ENCODE measurements at places on chromosomes 16 and 17.
A peak's percentile ranks its signal among the peaks of the same experiment; 100 is the strongest.

- no peaks in the 10 kb centered on the region for H3K4me1 ChIP-seq
- H3K27me3 ChIP-seq: no peaks in the 10 kb centered on the region
- no peak overlapping the region for H3K4me3 ChIP-seq
These were observed 10.3 kb upstream of the SAMD14 start for GRCh38 chr17:50139950-50140885.

DNA sequence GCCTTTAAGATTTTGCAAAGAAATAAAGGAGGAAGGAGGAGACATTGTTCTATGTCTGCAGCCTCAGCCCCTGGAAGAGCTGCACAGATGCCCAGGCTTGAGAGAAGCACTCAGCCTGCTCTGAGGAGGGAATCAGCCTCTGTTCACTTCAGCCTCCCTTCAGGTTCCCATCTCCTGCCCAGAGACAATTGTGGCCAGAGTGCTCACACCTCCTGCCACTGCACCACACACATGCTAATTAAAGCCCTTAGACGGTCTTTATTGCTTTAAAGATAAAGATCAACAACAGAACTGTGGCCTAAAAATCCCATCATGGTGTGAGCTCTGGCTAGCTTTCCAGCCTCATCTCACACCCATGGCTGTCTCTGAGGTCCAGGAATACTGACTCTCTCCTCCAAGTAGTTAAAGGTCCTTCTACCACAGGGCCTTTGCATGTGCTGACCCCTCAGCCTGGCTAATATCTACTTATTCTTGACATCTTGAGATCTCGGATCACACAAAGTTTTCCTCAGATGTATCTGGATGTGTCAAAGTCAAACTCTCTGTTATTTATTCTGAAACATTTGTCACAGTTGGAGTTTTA, 33.8 kb downstream of the CHD9NB start:
- H3K36me3 ChIP-seq: no peaks in the 10 kb centered on the region
- no peaks in the 10 kb centered on the region for H3K4me1 ChIP-seq
- H3K27ac ChIP-seq: no peak overlapping the region
- peaks cover 19% of the 10 kb centered on the region for H3K27me3 ChIP-seq
- no peak for DNase-seq

DNA sequence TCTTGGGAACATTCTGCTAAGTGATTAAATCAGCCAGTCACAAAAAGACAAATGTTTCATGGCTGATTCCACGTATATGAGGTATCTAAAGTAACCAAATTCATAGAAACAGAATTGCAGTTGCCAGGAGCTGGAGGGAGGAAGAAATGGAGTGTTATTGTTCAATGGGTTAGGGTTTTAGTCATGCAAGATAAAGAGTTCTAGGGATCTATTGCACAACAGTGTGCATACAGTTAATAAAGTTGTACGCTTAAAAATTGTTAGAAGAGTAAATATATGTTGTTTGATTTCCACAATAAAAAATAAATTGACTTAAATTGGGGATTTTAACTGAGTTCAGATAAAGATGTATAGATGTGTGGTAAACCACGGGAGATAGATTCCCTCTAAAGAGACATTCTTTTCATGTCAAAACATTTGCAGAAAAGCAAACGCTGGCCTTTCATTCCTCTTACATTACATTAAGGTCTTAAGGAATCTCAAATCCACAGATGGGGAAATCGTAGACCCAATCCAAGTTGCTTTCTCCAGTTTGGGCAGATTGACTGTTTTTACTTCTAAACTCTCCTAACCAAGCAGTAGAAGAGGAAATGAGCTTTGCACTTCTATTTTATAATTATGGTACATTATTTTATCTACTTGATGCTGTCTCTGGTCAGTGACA, 4.6 kb downstream of the PRDM7 start:
- DNase-seq: no peak
- no peak overlapping the region for H3K4me3 ChIP-seq
- no peak overlapping the region for H3K27ac ChIP-seq
- H3K27me3 ChIP-seq: peaks cover 42% of the 10 kb centered on the region
- H3K4me1 ChIP-seq: peaks cover 9% of the 10 kb centered on the region
- H3K36me3 ChIP-seq: no peaks in the 10 kb centered on the region

- no peak overlapping the region for H3K27ac ChIP-seq
- no peaks in the 10 kb centered on the region for H3K36me3 ChIP-seq
- H3K27me3 ChIP-seq: peaks cover 13% of the 10 kb centered on the region
- DNase-seq: no peak
These were observed 249.8 kb downstream of the CDH11 start for GRCh38 chr16:64872101-64872500.

DNA sequence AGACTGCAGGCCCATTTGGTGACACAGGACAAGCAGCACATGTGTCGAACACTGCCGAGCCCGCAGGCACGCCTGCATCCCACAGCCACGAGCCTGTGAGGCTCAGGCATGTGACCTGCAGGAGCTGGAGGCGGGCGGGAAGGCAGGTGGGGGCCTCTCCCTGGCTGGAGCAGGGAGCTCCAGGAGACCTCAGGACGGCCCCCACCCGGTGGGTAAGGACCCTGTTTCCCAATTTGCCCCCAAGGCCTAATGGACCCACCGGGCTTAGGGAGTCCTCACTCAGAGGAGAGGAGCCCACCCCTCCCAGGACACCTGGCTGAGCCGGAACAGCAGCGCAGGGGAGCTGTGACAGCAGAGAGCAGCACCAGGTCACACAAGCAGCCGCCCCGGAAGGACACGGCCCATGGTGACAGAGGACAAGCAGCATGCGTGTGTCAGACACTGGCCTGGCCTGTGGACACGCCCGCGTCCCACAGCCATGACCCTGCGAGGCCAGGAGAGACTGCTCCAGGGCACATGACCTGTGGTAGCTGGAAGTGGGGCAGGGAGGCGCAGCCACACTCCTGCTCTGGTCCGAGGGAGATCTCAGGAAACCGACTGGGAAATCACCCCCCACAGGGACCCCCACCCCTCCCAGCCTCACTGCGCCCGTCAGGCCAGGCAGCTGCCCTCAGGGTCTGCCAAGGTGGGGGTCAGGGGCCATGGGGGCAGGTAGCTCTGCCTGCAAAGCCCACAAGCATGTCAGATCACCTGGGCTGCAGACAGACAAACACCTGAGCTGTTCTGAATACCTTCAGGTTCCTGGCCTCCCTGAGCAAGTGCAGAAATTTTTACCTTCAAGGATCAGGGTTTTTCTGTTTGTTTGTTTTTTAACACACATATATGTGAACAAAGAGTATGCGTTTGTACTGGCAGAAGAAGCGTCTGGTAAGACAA, 2.4 kb downstream of the SPSB3 start:
- no peaks in the 10 kb centered on the region for H3K27me3 ChIP-seq
- DNase-seq: no peak
- peaks cover 17% of the 10 kb centered on the region for H3K4me1 ChIP-seq
- peak overlapping the region; percentile 47 for H3K27ac ChIP-seq
- peak overlapping the region; percentile 83 for H3K4me3 ChIP-seq
- H3K36me3 ChIP-seq: no peaks in the 10 kb centered on the region

All from mesothelial cell of epicardium (in vitro differentiated cells).